Chondrocyte (in vitro differentiated cells): ENCODE measurements at places on chromosomes 13 and 19. TPM values are rescaled to one million over a fixed set of nuclear protein-coding genes. Genes with fewer than 3 reads are reported as not detected.

DNA sequence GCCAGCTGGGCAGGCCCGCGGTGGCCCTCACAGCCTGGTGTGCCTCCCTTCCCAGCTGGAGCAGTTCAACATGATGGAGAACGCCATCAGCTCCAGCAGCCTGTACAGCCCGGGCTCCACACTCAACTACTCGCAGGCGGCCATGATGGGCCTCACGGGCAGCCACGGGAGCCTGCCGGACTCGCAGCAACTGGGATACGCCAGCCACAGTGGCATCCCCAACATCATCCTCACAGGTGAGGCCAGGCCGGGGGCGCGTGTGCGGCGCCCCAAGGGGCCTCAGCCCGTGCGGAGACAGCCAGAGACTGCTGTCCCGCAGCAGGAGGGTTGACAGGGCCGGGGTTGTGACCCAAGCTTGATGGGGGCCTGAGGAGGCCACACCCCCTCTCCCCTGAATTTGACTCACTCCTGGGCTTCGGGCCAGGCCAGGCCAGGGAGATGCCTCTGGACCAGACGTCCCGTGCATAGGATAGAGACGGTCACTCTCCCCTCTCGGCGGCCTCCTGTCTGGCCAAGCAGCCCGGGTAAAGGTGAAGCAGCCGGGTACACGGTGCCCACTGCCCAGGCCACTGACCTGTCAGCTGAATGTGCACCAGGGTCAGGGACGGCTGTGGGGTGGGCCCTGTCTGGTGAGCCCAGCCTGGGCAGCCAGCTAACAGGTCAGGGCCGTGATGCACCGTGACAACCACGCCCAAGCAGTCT is 15.4 kb downstream of the COMP start:
- H3K4me1 ChIP-seq, result peaks cover 11% of the 10 kb centered on the region
- no peak overlapping the region for H3K27ac ChIP-seq
- H3K27me3 ChIP-seq, result no peaks in the 10 kb centered on the region
- no peak for DNase-seq

The MYH14 gene
- total RNA-seq, result 0.68 to 10.2 TPM (median 8.6 TPM) in 3 replicates

- peaks cover 22% of the 10 kb centered on the region for H3K4me1 ChIP-seq
- H3K36me3 ChIP-seq, result no peaks in the 10 kb centered on the region
- peak overlapping the region; percentile 33 for H3K4me3 ChIP-seq
- no peak for DNase-seq
These were observed 3.7 kb upstream of the CLPTM1 start for GRCh38 chr19:44951179-44952159.

The SULT2A1 gene
- total RNA-seq, result not detected in 3 replicates

The ZNF429 gene
- total RNA-seq, result 6.0 to 13.8 TPM (median 6.7 TPM) in 3 replicates

DNA sequence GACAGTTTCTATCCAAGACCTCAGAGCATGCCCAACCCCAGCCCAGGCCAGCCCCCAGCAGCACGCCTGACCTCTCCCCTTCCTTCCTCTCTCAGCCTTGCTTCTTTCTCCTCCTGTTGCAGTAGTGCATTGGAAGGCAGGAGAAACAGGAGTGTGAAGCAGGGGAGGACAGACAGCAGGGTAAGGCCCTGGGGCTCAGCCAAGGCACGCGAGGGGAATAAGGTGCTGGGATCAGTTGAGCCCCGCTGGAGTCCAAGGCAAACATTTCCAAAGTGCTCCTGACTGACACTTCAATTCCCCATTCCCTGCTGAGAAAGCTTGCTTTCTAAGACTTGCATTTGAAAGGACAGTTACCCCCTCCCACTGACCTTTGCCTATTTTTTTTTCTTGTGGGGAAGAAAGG is 73.1 kb upstream of the OLFM4 start:
- H3K27me3 ChIP-seq, result no peaks in the 10 kb centered on the region
- no peaks in the 10 kb centered on the region for H3K36me3 ChIP-seq
- H3K4me1 ChIP-seq, result no peaks in the 10 kb centered on the region

The CEACAM21 gene
- not detected in 3 replicates for total RNA-seq

- H3K27me3 ChIP-seq, result no peaks in the 10 kb centered on the region
- H3K27ac ChIP-seq, result no peak overlapping the region
- no peak overlapping the region for H3K4me3 ChIP-seq
- DNase-seq, result no peak
These were observed 3.4 kb downstream of the ZNF576 start for GRCh38 chr19:43599635-43600295.

- no peak overlapping the region for H3K4me3 ChIP-seq
- H3K27me3 ChIP-seq, result no peaks in the 10 kb centered on the region
- no peaks in the 10 kb centered on the region for H3K36me3 ChIP-seq
- no peak for DNase-seq
- H3K27ac ChIP-seq, result no peak overlapping the region
These were observed 78.1 kb upstream of the PCDH9 start for GRCh38 chr13:67308004-67308772.

The UGGT2 gene
- 35.7 to 48.1 TPM (median 40.3 TPM) in 3 replicates for total RNA-seq

DNA sequence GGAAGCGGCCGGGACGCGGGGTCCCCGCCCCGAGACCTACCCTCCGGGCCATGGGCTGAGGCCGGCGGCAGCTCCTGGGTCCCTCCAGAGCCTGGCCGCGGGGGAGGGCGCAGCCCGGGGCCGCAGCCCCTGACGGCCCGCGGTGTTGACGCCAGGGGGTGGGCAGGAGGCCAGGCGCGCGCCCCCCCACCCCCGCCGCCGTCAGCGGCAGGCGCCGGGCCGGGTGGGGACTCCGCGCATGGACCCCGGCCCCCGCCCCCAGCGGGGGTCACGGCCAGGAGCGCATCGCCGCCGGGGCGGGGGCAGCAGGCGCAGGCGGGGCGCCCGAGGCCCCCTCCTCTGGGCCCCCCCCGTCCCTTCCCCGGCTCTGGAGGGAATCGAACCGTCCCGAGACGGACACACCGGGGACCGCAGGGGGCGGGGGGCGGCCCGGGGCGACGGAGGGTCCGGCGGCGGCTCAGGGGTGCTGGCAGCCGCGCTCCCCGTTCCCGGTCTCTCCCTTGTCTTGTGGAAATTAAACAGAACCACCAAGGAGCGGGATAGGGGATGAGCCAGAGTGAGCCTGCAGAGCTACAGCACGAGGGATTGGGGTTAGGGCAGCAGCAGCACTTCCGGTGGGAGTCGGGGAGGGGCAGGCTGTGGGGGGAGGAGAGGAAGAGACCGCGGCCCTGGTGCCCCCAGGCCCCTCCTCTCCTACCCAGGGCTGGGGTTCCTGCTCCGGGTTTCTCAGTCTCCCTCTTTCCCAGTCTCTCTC is at the start of gene MEIS3:
Gene MEIS3, minus strand, starts transcription at position 498 of the 754 bp plus-strand sequence. Its CDS starts 446 bp downstream, at position 52.
- H3K4me1 ChIP-seq, result peaks cover 52% of the 10 kb centered on the region
- no peak for DNase-seq
- peaks cover 11% of the 10 kb centered on the region for H3K36me3 ChIP-seq

- no peak for DNase-seq
- H3K4me1 ChIP-seq, result peaks cover 45% of the 10 kb centered on the region
- no peaks in the 10 kb centered on the region for H3K27me3 ChIP-seq
- no peak overlapping the region for H3K4me3 ChIP-seq
- H3K36me3 ChIP-seq, result no peaks in the 10 kb centered on the region
These were observed 156.8 kb downstream of the FLT1 start for GRCh38 chr13:28338006-28338574.

DNA sequence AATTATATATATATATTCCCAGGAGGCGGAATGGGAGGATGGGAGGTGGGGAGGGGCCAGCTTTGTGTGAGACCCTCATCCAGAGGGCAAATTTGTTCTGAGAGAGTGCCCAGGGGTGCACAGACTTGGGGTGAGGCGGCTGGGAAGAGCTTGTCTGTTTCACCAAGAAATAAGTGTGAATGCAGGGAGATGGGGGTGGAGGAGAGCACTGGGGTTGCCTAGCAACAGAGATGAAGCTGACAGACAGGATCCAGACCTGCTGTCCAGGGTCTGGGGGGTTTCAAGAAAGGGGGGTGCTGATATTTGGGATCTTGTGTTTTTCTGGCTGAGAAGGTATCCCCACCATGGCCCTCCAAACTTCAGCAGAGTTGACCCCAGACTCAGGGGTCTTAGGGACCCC is 18.6 kb upstream of the TNFAIP8L1 start:
- DNase-seq, result no peak
- no peak overlapping the region for H3K27ac ChIP-seq
- H3K4me3 ChIP-seq, result no peak overlapping the region
- H3K36me3 ChIP-seq, result no peaks in the 10 kb centered on the region
- H3K4me1 ChIP-seq, result no peaks in the 10 kb centered on the region

The SF3A2 gene
- 71.2 to 81.5 TPM (median 74.9 TPM) in 3 replicates for total RNA-seq

DNA sequence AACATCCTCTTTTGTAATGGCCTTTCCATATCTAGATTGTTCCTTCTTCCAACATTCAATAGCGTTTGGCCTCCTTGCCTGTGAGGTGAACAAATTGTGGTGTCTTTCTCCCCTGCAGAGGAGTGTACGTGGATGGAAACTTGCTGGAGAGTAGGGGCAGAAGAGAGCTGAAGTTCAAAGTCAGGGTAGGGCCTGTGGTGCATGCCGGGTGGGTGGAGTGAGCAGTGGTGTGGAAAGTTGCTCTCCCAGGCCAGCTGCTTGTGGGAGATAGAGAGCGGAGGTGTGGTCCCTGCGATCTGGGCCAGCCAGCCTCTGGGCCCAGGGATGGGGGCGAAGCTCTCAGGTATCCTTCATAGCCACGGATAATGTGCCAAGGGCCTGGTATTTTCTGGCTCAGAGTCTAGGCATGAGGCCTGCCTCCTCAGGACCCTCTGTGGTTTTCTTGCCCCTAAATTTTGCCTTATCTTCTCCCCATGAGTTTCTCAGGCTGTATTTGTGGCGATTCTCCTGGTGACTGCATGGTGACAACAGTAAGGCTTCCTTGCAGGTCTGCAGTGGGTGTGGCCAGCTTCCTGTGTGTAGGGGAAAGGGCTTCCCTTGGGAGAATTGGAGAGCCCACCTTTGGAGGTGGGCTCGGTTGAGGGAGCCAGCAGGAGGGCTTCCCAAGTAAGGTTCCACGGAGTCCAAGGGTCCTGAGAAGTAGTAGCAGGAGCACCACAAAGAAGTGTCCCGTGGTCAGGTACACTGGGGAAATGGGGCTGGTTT is 6.7 kb downstream of the RGCC start:
- DNase-seq, result no peak
- H3K4me3 ChIP-seq, result no peak overlapping the region
- no peaks in the 10 kb centered on the region for H3K4me1 ChIP-seq
- H3K27me3 ChIP-seq, result peaks cover 14% of the 10 kb centered on the region
- H3K36me3 ChIP-seq, result no peaks in the 10 kb centered on the region

The RASAL3 gene
- 0.05 TPM in 1 of 3 replicates, not detected in the others for total RNA-seq

The LCP1 gene
- total RNA-seq, result 0.19 to 1.2 TPM (median 1.00 TPM) in 3 replicates

GRCh38 chr19:18898081-18898606 is 2.2 kb upstream of the CERS1 start:
- no peak overlapping the region for H3K4me3 ChIP-seq
- no peaks in the 10 kb centered on the region for H3K27me3 ChIP-seq
- peaks cover 2% of the 10 kb centered on the region for H3K36me3 ChIP-seq
- no peak for DNase-seq
- H3K4me1 ChIP-seq, result peaks cover 3% of the 10 kb centered on the region

The OR4F17 gene
- not detected in 3 replicates for total RNA-seq

GRCh38 chr13:36789061-36789460 is 30.0 kb upstream of the RFXAP start:
- no peak overlapping the region for H3K4me3 ChIP-seq
- H3K4me1 ChIP-seq, result no peaks in the 10 kb centered on the region
- DNase-seq, result no peak
- H3K27ac ChIP-seq, result no peak overlapping the region
- H3K36me3 ChIP-seq, result no peaks in the 10 kb centered on the region
- H3K27me3 ChIP-seq, result no peaks in the 10 kb centered on the region

The FCAR gene
- not detected in 3 replicates for total RNA-seq

The PNMA8B gene
- total RNA-seq, result 2.2 to 5.5 TPM (median 2.5 TPM) in 3 replicates

DNA sequence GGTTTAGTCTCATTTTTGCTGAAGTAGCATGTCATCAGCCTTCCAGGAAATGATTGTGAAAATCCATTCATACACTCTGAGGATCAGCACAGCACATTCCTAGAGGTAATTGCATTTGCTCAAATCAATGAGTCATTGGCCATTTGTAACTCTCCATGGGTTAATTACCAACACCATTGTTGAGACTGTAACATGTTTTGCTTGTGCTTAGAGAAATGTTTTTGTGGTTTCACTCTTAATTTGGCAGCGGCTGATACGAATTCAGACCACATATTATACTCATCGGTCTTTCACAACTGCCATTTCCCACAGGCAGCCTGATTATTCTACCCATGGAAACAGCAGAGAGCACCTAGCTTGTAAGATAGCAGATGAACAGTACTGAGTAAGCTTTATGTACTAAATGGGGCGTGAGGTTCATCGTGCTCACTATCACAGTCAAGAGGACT is 110.3 kb downstream of the NHLRC3 start:
- no peak overlapping the region for H3K27ac ChIP-seq
- DNase-seq, result no peak
- no peak overlapping the region for H3K4me3 ChIP-seq

The TDRD12 gene
- total RNA-seq, result 0.22 to 0.33 TPM in 2 of 3 replicates, not detected in the other

- H3K4me3 ChIP-seq, result peak within 1 kb of the TSS; percentile 60
- H3K4me1 ChIP-seq, result peaks cover 11% of the 10 kb centered on the region
- no peak within 1 kb of the TSS for H3K27ac ChIP-seq
- no peaks in the 10 kb centered on the region for H3K36me3 ChIP-seq
- peaks cover 1% of the 10 kb centered on the region for H3K27me3 ChIP-seq
These were observed at the start of gene PNMA8B for GRCh38 chr19:46495786-46496099. Gene PNMA8B, minus strand, starts transcription at chr19:46495867. Its CDS starts 402 bp downstream, at chr19:46495465.

- DNase-seq, result no peak
- H3K27ac ChIP-seq, result no peak overlapping the region
- no peak overlapping the region for H3K4me3 ChIP-seq
- H3K36me3 ChIP-seq, result peaks cover 3% of the 10 kb centered on the region
- H3K27me3 ChIP-seq, result peaks cover 6% of the 10 kb centered on the region
- H3K4me1 ChIP-seq, result peaks cover under 1% of the 10 kb centered on the region
These were observed 225.0 kb downstream of the KATNAL1 start for GRCh38 chr13:30082391-30082790.

DNA sequence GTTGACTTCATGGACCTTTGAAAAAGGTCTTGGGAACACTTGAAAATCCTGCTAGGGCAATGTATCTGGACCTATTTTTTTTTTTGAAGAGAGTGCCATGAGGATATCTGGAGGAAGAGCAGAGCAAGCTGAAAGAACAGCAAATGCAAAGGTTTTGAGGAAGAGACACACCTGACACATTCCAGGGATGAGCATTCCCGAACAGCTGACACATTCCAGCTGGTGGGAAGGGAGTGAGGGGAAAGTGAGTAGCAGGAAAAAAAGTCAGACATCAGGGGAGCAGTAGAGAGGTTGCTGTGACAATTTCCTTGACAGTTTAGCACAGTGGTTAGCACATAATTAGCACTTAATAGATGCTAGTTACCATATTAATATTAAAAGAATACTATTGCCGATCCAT is 14.7 kb downstream of the DGKH start:
- H3K27me3 ChIP-seq, result no peaks in the 10 kb centered on the region
- peaks cover 20% of the 10 kb centered on the region for H3K36me3 ChIP-seq
- H3K4me3 ChIP-seq, result no peak overlapping the region

The SERPINE3 gene
- not detected in 3 replicates for total RNA-seq

The DUS3L gene
- 14.8 to 19.4 TPM (median 18.4 TPM) in 3 replicates for total RNA-seq

DNA sequence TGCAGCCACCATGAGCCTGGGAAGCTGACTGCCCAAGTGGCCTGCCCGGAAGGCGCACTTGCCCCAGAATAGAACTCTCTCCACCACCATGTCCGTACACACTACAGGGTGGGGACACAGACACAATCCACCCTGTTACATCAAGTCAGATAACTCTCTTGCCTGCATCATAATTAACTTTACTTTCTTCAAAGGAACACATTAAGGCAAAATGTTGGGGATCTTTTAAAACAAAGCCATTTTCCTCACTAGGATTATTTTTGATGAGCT is 23.3 kb upstream of the VSTM2B start:
- DNase-seq, result no peak
- no peak overlapping the region for H3K4me3 ChIP-seq
- H3K4me1 ChIP-seq, result no peaks in the 10 kb centered on the region
- H3K36me3 ChIP-seq, result no peaks in the 10 kb centered on the region

- DNase-seq, result no peak
- H3K27ac ChIP-seq, result no peak overlapping the region
- no peak overlapping the region for H3K4me3 ChIP-seq
- H3K27me3 ChIP-seq, result peaks cover 2% of the 10 kb centered on the region
These were observed 8.9 kb downstream of the KLC3 start for GRCh38 chr19:45349430-45349941.

GRCh38 chr19:17333611-17334413 is 843 bp downstream of the ANO8 start:
- H3K4me1 ChIP-seq, result peaks cover 29% of the 10 kb centered on the region
- H3K27me3 ChIP-seq, result no peaks in the 10 kb centered on the region
- peak overlapping the region; percentile 36 for H3K27ac ChIP-seq
- DNase-seq, result no peak
